NCI-H2081 (cell line): ENCODE measurements at places on chromosomes 5 and 9.

GRCh38 chr5:157051604-157052245 is 7.2 kb downstream of the HAVCR1 start:
- DNase-seq, result no peak

DNA sequence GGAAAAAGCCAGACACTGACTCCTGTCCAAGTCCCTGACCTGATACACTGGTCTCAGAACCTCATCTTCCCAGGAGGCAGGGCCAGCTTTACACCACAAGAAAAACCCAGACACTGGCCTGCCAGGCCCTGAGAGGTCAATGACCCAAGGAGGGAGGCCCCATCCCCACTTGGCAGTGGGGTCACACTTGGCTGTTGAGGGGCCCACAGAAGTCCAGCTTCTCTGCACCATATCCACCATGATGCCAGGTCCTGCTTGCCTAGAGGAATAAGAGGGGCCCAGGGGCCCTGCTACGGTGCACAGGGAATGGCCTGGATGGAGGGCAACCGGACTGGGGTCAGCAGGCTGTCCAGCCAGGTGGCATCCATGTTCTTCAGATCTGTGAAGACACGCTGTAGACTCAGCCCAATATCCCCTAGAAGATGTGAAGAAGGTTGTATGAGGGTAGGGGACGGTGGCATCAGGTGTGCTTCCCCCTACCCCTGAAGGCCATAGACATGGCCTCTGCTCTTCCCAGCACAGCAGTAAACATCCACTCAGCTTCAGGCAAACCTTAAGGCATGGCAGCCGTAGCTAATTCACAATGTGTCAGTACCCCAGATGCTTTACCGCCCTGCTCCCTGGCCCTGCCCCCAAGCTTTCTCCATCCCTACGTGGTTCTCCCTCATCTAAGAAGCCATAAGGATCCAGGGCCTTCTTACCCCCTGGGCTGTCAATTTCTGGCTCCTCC is 6.7 kb downstream of the IRF1 start:
- no peak for DNase-seq

GRCh38 chr5:165457859-165458481 is 1952.6 kb downstream of the MAT2B start:
- DNase-seq, result peak; percentile 59

- DNase-seq, result no peak
These were observed 988.7 kb upstream of the ARRDC3 start for GRCh38 chr5:92371889-92372235.

DNA sequence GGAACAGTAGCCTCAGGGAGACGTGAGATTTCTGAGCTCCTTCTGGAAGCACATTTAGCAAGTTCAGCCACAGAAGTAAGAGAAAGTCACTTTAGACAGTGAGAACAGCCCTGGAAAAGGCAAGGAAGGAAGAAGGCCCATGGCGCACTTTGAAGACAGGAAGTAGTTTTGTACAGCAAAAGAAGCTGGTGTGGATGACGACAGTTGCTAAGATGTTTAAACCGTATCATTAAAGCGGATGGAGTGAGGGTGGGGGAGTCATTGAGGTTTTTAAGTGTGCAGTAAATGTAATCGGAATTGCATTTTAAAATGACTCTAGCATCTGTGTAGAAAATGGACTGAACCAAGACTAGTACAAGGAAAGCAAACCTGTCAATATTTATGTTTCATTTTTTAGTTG is 15.3 kb upstream of the TRPM3 start:
- DNase-seq, result no peak

DNA sequence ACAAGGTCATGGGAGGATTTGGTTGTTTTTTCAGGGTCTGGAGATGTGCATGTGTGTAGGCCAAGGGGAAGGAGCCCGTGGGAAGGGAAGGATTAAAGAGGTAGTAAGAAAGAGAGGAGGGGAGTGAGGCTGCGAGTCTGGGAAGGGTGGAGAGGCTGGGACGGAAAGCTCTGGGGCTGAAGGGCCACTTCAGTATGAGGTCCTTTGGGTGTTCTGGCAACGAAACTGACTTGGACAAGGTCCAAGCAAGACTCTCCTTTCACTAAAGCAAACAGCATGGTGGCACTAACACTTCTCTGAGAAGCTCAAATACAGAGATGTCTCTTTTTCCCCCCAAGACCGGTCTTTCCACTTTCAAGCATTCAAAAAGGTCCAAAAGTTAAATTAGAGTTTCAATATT is 394.5 kb downstream of the ARHGEF28 start:
- DNase-seq, result no peak

DNA sequence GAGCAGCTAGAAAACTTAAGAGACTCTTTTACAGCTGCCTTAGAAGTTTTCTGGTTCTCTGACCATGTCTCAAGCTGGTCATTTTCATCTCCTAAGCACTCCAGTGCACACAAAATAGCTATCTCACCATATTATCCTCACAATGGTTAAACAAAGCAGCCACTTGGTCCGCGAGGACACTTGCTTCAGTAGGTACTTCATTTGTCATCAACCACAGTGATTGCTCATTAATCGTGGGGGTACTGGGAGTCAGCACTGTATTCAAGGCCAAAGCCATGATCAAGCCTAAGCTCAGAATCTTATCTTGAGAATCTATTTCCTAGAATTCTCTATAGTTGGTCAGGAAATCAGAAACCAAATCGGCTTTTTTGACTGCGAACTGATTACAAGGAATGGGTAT is 2.9 kb downstream of the ARL14EPL start:
- no peak for DNase-seq

DNA sequence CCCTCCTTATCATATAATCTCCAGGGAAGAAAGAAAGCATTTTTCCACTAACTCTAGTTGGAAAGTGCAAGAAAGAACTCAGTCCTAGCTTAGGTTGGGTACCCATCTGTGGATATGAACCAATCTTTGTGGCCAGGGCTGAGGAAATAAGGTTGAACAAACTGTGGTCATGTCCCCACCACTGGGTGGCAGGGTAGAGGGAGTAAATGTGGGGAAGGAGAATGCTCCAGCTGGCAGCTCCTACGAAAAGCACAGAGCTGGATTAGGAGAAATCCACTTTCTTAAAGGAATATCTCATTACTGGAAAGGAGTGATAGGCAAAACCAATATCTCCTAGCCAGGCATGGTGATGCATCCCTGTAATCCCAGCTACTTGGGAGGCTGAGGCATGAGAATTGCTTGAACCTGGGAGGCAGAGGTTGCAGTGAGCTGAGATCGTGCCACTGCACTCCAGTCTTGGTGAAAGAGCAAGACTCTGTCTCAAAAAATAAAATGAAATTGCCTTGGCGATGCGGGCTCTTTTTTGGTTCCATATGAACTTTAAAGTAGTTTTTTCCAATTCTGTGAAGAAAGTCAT is 175.1 kb downstream of the CCDC192 start:
- peak; percentile 35 for DNase-seq

DNA sequence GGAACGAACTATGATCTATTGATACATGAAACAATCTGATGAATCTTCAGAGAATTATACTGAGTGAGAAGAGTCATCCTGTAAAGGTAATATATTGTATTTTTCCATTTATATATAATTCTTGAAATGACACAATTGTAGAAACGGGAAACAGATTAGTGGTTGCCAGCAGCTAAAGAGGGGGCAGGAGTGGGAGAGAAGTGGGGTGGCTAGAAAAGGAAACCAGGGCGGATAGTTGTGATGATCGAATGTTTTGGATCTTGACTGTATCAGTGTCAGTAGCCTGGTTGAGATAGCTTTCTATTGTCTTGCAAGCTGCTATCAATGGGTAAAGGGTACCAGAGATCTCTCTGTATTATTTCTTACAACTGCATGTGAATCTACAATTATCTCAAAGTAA is 17.7 kb upstream of the RAPGEF1 start:
- DNase-seq, result no peak

- DNase-seq, result no peak
These were observed 606 bp downstream of the TBC1D13 start for GRCh38 chr9:128787659-128788058.

DNA sequence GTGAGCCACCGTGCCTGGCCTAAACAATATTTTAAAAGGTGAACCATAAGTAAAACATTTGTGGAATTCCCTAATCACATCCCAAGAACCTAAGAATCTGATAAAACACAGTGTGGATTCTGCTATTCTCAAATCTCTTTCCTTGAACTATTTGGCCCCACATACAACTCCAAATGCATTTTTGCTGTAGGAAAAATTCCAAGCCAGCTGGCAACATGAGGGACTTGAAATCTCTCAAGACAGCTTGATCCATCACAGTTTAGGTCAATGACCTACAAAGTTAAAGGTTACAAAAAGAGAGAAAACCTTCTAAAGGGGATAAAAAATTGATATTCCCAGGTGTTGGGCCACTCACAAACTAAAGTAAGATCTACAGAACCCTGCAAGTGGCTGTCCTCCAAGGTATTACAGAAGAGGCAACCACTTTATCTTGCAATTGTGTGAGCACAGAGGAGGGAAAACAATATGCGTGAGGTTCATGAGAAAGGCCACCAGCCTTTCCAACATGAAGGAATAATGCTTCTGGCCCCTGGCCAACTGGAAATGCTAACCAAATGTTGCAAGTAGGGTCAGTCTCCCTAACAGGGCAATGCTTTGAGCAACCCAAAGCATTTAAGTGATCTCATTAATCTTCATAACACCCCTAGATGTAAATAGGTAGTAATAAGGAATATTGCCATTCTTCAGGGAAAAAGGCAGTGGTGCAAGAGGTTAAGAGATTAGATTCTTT is 221.4 kb downstream of the SEMA5A start:
- DNase-seq, result no peak

DNA sequence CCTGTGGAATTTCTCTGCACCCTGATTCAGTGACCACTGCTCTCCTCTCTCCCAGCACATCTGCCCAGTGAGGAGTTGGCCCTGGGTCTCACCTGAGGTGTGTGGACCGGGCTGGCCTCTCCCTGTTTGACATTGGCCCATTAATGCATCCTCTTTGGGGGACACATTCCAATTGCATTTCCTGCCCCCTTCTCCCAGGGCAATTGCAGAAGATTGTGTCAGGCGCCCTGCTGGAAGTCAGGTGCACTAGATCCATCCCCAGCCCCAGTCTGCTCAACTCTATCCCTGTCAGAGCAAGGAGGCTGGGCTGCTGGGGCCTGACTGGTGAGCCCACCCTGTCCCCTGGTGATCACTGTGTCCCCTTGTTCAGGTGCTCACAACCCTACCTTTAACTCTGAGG is 84.5 kb downstream of the LMX1B start:
- DNase-seq, result no peak

DNA sequence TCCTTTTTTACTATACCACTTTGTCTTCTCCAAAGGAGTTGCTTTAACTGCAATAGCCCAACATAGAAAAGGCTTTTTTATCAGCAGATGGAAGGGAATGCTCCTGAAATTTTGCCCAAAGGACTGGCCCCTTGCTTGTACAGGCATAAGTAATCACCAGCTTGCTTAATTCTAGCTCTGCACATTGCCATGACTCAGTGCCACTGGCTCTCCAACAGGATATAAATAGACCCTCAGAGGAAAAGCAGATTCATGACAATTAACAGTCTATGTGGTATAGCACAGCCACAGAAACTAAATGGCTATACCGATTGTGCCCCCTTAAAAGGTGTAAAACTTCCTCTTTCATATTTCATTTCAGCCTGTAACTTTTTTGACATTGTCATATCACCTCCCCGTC is 227.0 kb downstream of the ZNF608 start:
- DNase-seq, result no peak

- DNase-seq, result no peak
These were observed 153.9 kb upstream of the IER5L start for GRCh38 chr9:129331772-129332500.

- no peak for DNase-seq
These were observed 10.0 kb downstream of the MOCS2 start for GRCh38 chr5:53099546-53099945.

GRCh38 chr5:147547730-147548129 is 37.9 kb upstream of the DPYSL3 start:
- no peak for DNase-seq

- DNase-seq, result no peak
These were observed 14.4 kb downstream of the STK10 start for GRCh38 chr5:172173564-172174153.

GRCh38 chr5:138949988-138950387 is 74.9 kb upstream of the LRRTM2 start:
- no peak for DNase-seq

GRCh38 chr5:29982457-29982856 is 1211.0 kb upstream of the CDH6 start:
- no peak for DNase-seq

DNA sequence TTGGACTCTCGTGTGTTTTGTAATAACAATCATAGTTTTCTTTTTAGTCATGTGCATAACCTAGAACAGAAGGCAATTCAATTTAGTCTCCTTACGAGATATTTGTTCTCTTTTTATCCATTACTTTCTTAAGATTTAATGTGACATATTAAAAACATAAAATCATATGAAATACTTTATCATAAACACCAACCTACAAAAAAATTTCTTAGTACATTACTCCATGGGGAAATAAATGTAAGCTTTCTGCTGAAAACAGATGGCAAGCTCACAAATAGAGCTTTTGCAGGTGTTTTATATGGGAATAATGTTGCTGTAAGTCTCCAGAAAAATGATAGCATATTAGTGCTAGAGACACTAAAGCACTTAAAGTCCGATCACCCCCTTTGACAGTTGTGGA is 1035.2 kb upstream of the ARRDC3 start:
- DNase-seq, result no peak

GRCh38 chr5:96659170-96659569 is 3.0 kb upstream of the CAST start:
- no peak for DNase-seq

DNA sequence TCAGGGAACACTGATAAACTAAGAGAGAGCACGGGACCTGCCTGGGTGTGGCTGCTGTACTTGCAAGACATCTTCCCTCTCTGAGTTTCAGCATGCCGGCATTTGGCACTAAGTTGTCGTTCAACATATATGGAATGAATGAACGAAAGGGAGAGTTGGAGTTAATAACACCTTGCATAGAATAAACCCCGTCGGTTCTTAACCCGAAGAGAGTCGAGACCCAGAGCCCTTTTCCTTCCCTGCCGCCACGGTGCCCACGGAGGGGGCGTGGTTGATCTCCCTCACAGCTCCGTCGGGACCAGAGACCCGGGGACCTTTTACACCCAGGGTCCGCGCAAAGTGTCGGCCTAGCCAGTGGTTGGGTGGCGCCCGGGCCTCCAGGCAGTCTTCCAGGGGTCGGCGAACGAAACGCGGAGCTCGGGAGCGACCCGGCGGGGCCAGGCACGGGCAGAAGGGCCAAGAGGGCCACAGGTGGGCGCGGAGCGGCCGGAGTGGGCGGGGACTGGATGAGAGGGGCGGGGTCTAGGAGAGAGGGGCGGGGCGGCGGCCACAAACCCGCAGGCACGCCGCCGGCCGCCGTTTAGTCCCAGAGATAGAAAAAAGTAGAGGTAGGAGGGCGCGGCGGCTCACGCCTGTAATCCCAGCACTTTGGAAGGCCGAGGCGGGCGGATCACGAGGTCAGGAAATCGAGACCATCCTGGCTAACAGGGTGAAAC is 735 bp upstream of the RPL26L1 start:
- DNase-seq, result peak; percentile 37

DNA sequence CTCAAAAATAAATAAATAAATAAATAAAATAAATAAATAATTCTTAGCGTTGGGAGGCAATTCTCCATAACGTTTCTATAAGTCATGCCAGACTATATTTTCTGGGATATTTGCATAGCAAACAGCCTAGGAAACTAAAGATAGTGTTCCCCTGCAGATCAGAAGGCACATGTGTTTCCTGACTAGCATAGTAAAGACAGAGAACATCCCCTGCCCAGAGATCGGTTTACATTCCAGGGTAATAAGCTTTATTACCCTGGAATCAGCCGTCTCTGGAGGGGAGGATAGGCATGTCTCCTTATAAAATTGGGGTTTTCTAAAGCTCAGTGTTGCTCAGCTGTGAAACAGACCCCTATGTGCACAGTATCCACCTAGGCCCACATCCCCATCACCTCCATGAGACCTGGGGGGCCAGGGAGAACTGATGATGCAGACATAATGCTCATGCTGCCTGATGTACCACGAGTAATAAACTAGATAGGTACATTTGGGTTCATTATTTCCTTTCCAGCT is 36.9 kb upstream of the IFNK start:
- DNase-seq, result no peak
